ENCODE measurements at places on chromosomes 12 and 14.
A peak's percentile ranks its signal among the peaks of the same experiment; 100 is the strongest.

DNA sequence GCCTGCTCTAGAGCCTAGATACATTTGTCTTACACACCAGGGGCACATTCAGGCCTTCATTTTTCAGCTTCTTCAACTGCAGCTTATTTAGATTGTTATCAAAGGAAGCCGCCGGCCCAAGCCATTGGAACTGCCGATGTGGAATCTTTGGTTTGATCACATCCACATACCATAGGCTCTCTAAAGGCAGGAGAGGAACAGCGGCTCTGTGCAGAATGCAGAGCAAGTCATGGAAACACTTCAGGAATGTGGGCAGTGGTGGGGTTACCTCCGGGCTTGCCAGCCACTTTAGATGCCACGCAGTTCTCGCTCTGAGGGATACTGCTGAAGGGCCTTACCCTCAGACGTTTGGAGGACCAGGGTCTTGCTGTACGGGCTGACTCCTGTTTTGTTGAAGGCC lies 53.4 kb upstream of the PYGL start:
- DNase-seq: no peak

- no peak for DNase-seq
Observed at GRCh38 chr14:92176476-92176875, 54.7 kb downstream of the CPSF2 start.

GRCh38 chr14:32608857-32609256 lies 279.8 kb downstream of the AKAP6 start:
- DNase-seq: no peak

DNA sequence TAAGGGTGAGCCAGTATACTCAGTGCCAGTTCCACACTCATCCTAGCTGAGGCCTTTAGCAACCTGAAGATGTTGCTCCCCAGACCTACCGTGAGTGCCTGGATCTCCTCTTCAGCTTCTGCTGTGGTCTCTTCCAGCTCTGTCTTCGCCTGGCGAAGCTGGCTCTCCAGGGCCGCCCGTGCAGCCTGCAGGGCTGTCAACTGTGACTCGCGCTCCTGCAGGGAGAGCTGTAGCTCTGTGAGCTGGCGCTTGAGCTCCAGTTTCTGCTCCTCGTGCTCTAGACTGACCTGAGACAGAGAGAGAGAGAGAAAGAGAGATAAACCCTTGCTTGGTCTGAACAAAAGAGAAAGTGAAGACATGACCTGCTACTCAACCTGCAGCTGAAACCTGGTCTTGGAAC lies 84.0 kb downstream of the PRKAB1 start:
- DNase-seq: no peak

- DNase-seq: peak; percentile 28
Observed at GRCh38 chr12:19440019-19440858, 947 bp downstream of the AEBP2 start.

DNA sequence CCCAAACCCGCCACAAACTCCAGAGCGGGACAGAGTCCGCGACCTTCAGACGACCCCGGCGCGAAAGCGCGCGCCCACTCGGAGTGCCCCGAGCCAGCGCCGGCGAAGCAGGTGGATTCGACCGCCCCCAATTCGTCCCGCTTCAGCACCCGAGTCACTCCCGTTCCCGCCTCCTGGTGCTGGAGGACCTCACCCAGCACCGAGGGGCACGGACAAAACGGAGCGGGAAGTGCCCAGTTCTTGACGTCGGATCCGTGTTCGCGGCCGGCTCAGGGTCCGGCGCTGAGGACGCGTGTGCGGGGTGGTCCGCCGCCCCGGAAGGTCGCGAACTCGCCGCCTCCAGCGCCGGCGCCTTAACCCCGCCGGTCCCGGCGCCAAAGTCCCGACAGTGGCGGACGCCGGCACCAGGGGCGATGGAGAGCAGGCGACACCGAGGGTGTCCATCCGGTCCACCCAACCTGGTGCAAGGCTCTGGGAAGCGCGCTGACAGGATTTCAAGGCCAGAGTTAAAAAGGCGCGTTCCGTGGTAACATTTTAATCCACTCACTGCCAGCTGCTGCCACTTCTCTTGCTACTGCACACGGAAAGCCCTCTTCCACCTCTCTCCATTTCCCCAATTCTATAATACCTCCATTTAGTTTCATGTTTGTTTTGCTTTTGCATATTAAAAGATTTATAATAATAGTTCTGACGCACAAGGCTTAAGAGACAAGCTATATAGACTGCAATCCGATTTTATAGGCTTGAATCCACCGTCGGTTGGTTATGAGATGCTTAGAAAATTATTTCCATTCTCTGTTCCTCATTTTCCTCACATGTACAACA lies 240.0 kb upstream of the CPNE8 start:
- DNase-seq: no peak

DNA sequence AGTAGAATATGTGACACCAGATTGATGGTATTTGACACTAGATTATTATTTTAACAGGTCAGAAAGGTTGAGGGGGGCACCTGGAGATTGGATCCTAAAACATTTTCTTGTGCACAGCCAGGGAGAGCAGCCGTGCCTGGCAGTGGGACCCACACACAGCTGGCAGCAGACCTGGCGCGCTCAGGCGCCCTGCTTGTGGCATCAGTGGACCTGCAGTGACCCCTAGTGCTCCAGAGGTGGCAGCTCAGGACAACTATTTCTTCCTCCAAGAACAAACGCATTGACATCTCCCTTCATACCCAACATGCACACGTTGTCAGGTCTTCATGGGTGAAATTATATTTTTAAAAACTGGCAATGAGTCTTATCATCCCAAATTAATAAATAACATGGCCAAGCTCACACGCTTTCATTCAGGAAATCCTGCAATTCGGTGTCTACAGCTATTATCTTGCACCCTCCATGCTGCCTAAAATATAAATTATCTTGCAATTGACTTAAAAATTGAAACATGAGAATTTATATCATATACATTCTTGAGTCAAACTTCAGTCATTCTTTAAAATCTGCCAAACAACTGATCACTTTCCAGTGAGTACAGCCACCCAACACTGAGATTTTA lies 7.7 kb upstream of the TMEM132D start:
- DNase-seq: no peak

- no peak for DNase-seq
Observed at GRCh38 chr12:48061938-48062719, 43.8 kb downstream of the SENP1 start.

DNA sequence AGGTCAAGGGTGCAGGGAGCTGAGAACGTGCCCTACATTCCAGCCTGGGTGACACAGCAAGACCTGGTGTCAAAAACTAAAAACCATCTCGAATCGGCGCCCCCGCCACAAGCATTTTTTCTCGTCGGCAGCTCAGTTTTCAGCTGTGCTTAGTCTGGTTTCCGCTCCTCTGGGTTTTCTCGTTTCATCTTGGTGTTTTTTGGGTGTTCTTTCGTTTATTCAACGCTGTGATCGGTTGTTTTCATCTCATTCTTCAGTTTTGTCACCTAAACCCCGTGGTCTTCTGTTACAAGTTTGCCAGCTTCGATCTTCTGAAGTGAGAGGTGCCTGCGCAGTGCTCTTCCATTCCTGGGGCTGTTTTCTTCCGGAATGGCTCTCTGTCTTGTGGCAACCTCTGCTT lies 41.4 kb downstream of the NOC4L start:
- no peak for DNase-seq

DNA sequence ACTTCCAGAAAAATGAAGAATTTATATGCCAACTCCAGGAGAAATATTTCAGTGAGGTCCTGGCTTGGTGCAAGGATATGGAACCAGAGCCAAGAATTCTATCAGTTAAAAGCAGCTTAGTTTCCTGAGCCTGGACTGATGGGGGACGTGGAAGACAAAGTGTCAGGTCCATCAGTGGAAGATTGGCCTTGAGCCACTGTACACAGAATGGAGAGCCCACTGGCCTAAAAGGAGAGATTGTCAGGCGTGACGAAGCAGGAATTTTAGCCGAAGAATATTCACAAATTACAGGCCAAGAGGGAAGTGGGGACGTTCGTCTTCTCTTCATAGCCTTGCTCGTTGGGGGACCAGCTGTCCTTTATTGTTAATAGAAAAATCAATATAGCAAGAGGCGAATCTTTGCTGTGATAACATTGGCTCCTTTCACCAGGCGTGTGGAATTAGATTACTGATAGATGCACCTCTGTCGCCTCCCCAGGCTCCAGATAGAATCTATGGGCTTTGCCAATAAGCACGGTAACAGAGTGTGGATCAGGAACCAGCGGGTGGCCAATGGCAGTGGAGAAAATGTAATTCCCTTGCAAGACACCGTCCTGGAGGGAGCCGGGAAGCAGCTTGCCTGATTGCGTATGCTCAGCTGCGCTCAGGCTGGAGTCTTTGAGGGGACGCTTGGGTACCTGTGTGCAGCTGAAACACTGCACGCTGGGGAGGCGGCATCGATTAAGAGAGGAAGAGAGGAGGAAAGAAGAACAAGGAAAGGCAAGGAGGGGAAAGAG lies 56.4 kb downstream of the TMEM132C start:
- no peak for DNase-seq

- no peak for DNase-seq
Observed at GRCh38 chr12:3491938-3492792, 1.2 kb downstream of the PRMT8 start.

DNA sequence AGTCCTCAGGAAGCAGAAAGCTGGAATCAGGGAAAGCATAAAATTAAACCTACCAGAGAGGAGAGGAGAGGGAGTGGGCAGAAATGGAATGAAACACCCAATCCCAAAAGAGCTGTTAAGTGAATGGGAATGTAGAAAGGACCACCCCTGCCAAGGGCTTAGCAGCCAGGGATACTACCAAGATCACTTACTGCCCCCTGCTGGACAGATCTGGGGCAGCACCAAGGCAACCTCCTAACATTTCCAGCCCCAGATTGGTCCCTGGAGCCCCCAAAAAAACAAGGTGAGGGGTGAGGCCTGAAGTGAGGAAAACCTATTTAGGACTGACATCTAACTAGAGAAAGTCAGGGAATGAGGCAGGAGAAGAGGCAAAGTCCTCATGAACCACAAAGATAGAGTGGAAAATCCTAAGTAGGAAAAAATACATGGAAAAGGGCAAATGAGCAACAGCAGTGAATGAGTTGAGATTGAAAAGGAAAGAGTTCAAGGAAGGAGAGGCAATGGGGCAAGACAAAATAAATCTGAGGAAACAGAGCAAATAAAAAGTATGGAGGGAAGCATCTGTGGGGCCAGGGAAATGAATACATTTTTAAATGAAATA lies 11.2 kb upstream of the FKBP11 start:
- peak; percentile 70 for DNase-seq

DNA sequence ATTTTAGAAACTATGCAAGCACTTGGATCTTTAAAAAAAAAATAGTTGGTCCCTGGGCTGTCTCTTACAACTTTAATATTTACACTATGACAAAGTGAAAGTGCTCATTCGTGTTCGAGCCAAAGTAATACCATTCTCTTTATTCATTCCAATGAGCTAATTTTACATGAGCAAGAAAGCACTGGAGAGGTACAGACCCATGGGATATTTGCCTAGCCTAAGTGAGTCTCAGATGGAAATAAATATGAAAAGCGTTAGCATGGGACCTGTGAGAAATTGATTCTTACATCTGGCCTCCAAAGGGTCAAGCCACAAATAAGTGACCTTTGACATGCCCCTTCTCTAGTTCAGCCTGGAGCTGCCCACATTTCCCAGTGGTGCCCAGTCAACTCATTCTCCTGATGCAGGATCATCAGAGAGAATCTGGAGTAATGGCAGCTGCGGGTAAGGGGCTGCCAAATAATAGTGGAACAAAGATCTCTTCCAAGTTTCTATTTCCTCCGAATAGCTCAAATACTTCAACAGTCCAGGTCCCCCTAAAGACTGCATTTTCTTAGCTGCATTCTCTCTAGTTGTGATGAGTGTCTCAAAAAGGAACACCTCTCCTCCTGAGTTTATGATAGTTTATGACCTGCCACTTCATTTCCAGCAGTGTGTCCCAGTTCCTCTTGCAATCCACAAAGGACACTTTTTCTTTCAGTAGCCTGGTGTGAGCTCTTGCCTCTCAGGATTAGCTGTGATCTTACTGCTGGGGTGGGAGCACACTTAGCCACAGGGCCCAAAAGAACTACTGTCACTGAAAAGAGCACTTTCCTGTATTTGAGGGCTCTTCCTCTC lies 208.2 kb downstream of the DAD1 start:
- no peak for DNase-seq

- DNase-seq: no peak
Observed at GRCh38 chr12:51522696-51523095, 68.3 kb upstream of the SCN8A start.

DNA sequence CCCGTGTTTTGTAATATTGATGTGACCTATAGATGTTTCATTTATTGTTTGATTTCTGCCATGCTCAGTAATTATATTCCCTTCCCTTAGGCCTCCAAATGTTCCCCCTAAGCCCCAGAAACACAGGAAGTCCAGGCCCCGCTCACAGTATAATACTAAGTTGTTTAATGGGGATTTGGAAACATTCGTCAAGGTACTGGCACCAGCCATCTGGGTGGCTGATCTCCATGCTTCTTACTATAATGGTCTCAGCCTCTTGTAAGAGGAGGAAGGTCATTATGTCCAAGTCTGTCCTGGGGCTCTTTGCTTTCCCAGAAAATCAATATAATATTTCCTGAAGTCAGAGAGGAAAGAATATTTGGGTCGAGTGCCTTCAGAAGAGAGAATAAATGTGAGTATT lies 130.9 kb downstream of the KICS2 start:
- no peak for DNase-seq

GRCh38 chr14:25436906-25437305 lies 387.0 kb upstream of the STXBP6 start:
- no peak for DNase-seq

GRCh38 chr12:42684802-42685071 lies 95.2 kb upstream of the PRICKLE1 start:
- DNase-seq: no peak

DNA sequence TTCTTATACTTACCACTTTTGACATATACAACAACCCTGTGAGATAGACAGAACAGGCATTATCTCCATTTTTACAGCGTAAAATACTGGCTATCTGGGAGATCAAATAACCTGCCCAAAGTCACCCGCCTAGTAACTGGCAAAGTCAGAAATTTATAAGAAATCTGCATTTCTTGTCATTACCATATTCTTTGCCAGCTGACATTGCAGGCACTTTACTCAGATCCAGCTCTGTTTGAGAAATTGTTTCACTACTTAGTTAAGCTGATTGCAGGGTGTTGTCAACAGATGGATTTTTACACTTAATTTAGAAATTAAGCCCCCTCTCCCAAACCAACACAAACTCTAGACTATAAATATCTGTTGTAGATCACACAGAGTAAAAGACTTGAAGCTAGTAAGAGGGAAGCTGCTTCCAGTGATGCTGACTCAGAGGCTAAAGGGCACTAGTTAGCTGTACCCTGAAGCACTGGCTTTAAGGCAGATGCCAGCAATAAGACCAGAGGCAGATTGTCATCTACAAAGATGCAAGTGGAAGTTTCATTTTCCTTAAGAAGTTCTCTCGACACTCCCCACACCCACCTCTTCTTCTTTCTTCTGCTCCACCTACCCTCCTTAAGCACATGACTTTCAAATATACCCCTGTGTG lies 153.1 kb downstream of the ANO6 start:
- DNase-seq: no peak

- peak; percentile 56 for DNase-seq
Observed at GRCh38 chr12:53344824-53345485, 8.8 kb upstream of the SP7 start.

GRCh38 chr12:65100140-65100539 lies 21.0 kb downstream of the WIF1 start:
- DNase-seq: no peak
